Activated T-helper 2 cell treated with anti-CD3 and anti-CD28 coated beads, Interferon-gamma antibody, Interleukin-2, Interleukin-4, amounts not matched to agents 10 μg/mL and 5 μg/mL and 100 μg/mL, durations not matched to agents 14 hours and 24 hours and 36 hours (primary cell): ENCODE measurements at places on chromosomes 2 and 18. TPM values are rescaled to one million over a fixed set of nuclear protein-coding genes. Genes with fewer than 3 reads are reported as not detected.

Gene SERPINB4
- total RNA-seq: not detected in 2 replicates

Gene GCKR
- not detected in 2 replicates for total RNA-seq

Gene KCNG3
- 0.14 and 0.16 TPM in 2 replicates for total RNA-seq

Gene THUMPD2
- 19.0 and 19.4 TPM in 2 replicates for total RNA-seq

Gene NOL4
- total RNA-seq: not detected in 2 replicates

DNA sequence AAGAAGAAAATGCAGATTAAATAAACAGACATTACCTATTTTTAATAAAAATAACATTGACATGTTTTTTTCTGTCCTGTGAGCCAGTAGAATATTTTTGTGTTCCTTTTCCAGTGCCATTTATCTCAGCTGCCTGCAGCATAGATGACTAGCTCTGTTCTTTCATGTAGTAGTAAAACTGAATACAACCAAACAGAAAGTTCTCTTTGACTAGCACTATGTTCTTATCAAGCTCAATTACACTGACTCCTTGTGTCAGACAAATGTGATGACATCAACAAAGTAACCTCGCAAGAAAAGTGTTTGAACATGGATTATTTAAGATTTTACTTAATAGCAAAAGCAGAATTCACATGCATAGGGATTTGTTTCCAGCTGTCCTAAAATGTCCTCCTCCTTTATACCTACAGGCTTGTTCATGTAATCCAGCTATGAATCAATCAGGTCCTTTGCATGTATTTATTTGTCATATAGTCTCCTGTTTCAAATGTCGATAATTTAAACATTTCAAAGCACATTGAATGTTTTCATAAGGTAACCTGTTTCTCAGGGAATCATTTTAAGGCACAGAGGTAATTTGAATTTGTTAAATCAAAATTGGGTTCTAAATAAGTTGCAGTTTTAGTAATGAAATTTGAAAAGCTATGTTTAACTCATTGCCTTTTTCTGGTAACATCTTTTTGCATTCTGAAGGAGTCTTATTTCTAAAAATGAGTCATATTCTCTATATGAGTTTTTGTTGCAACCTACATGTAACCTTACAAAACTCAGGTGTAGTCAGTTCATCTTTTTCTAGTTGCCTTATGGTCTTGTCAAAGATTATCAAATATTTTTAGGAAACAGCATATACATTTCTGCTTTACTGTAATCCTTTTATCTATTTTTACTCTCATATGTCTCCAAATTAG, 215.3 kb upstream of the GULP1 start:
- DNase-seq: no peak

DNA sequence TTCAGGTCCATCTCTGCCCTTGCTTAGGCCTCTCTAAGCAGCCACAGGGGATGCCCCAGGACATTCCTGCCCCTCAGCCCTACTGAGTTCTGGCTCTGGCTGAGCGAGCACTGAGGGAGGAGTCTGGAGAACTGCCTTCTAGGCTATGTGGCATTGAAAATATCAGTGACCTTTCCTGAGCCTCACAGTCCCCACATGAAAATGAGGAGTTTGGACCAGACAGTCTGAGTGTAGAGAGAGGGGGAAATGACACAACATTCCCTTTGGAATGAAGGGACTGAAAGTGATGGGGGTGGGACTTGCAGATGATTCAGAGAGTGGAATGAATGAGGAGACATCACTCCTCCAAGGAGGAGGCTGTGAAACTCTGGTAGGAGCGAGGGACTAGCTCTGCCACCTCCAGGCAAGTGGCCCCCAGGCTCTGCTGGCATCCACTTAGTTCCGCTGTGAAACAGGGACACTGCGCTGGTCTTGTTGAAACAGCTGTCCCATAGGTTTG, 8.0 kb downstream of the TNS1 start:
- DNase-seq: no peak

- DNase-seq: no peak
Observed at GRCh38 chr2:69251943-69252342, 135.1 kb downstream of the GFPT1 start.

DNA sequence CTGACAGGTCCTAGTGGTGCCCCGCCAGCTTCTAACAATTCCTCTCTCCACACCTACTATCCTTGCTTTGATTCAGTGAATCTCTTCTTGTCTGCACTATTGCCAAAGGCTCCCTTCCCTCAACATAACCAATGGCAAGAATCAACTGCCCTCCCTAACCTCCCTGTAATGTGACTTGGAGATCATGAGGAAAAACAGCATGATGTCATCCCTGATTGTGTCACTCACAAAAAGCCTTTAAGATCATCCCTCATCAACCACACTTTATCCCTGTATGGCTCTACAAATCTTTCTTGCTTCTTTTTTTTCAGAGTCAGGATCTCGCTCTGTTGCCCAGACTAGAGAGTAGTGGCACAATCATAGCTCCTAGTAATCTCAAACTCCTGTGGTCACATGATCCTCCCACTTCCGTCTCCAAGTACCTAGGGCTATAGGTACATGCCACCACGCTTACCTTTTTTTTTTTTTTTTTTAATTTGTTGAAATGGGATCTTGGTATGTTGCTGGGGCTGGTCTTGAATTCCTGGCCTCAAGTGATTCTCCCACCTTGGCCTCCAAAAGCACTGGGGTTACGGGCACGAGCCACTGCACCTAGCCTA, 19.7 kb downstream of the SAP130 start:
- no peak for DNase-seq

DNA sequence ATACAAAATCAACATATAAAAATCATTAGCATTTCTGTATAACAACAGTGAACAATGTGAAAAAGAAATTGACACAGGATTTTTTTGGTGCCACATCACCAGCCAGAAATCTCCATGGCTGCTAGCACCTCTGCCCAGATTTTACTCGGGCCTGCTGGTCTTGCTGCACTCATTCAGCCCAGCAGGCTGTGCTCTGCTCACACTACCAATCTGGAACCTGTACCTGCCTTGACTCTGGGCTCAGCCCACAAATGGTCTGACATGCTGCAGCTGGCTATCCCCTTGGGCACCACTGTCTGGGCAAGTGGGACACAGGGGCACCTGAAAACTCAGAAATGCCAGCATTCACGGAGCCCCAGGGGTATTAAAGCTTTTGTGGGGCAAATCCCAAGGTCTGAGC, 392.5 kb upstream of the NRXN1 start:
- DNase-seq: no peak

GRCh38 chr2:3442185-3442584, 62.7 kb downstream of the TRAPPC12 start:
- DNase-seq: no peak

DNA sequence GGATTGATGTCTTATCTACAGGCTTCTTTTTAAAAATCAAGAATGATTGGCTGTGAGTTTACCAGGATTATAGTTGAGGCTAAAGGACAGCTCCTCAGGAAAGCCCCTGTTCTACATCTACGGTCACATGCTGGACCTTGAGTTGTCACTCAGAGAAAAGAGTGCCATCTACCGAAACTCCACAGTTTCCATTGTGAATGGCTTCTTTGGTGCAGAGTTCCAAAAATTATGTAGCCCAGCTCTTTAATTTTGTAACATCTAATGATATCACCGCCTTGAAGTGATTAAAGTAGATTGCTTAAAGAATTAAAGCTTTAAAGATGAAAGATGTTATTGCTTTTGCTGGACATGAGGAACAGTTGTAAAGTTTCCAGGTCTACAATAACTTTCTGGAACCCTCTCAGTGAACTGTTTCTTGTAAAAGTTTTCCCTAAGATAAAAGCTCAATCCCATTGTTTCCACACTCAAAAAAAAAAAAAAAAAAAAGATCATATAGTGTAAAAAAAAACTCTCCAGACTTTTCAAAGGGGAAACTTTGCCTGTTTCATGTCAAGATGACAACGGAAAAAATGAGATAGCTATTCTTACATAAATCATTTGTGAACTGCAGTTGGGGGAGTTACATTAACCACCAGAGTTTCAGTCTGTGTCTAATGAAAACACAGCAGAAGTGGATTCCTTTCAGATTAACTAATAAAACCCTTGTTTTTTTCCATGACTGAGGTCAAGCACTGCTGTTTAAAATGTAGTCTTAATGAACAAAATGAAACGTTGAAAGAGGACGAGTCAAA, 4.3 kb downstream of the COL3A1 start:
- no peak for DNase-seq

GRCh38 chr2:1455466-1455865, 42.2 kb downstream of the TPO start:
- no peak for DNase-seq

- no peak for DNase-seq
Observed at GRCh38 chr18:63187791-63188460, 131.6 kb downstream of the BCL2 start.

- DNase-seq: peak; percentile 44
Observed at GRCh38 chr2:112690853-112691401, 29.9 kb upstream of the NT5DC4 start.

DNA sequence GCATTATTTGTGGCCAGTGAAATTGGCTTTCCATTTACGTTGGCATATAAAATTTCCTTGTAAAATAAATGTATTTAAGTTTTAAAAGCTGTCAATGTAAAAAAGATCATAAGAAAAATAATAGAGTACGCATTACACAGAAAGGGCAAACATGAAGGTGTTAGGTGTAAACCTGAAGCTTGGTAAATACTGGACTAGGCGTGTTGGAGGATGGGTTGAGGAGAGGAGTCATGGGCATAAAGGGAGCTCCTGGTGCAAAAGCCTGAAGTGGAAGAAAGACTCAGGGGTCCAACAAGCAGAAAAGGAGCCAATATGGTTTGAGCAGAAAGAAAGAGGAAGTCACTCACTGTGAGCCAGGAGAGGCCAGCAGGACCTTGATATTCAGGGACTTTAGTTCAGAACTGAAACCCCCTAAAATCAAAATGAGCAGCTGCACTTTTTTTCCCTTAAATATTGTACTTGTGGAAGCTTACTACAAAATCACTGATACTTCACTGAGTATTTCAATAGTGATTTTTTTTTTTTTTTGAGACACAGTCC, 24.4 kb downstream of the SP5 start:
- DNase-seq: no peak

- DNase-seq: no peak
Observed at GRCh38 chr2:119473621-119474370, 42.1 kb downstream of the TMEM37 start.
